RPMI7951 (cell line): ENCODE measurements at places on chromosomes 5 and 9.

GRCh38 chr5:124317451-124317850 lies 429.0 kb downstream of the ZNF608 start:
- no peak for DNase-seq

DNA sequence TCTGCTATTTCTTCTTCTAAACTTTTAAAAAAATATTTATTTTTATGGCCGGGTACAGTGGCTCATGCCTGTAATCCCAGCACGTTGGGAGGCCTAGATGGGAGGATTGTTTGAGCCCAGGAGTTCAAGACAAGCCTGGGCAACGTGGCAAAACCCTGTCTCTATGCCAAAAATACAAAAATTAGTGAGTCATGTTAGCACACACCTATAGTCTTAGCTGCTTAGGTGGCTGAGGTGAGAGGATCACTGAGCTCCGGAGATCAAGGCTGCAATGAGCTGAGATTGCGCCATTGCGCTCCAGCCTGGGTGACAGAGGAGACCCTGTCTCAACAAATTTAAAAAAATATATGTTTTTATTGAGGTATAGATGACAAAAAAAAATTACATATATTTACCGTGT lies 5.6 kb downstream of the AP3S1 start:
- no peak for DNase-seq

GRCh38 chr9:3793971-3794383 lies 268.2 kb upstream of the RFX3 start:
- DNase-seq, result peak; percentile 57

GRCh38 chr5:53180991-53181390 lies 71.4 kb upstream of the MOCS2 start:
- no peak for DNase-seq

DNA sequence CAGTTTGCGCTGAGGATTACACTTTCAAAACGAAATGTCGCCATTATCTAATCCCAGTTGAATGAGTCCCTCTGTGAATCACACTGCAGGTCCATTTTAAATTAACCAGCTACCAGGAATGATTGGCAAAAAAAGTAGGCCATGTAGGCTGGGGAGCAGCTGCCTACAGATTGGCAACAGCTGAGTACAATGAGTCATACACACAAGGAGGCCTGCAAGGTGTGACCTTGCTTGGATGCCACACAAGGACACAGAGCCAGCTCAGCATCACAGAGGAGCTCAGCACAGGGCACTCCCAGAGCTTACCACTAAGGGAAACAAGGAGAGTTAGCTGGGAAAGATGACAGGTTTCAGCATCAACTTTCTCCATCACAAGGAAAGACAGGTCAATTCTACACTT lies 12.9 kb downstream of the HAVCR1 start:
- DNase-seq, result peak; percentile 9

GRCh38 chr5:140109759-140110645 lies 3.9 kb upstream of the PURA start:
- DNase-seq, result no peak

- no peak for DNase-seq
Observed at GRCh38 chr5:140118302-140118936, 4.5 kb downstream of the PURA start.

DNA sequence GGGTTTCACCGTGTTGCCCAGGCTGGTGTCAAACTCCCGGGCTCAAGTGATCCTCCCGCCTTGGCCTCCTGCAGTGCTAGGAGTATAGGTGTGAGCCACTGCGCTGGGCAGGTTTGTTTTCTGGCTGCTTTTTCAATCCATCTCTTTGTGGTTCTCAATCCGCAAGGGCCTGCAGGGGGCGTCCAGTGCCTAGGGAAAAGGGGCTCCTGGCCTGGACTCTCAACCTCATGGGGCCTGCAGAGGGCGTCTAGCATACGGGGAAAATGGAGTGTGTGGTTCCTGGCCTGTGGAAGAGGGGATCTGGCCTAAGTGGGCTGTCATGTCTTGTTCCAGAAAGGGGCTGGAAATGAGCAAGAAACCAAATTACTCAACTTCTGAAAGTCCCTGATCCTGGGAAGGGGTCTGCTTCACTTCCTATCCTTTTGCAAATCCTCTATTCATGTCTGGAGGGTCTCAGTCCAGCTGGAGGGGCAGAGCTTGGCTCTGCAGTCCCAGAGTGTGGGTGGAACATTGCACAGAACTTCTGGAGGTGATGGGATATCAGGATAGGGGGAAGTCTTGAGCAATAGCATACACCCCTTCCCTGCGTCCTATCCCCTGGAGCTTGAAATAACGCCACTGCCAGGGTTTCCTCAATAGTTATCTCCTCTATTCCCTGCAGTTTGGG lies 12.7 kb upstream of the CCL27 start:
- peak; percentile 46 for DNase-seq

- no peak for DNase-seq
Observed at GRCh38 chr9:82912645-82913044, 150.3 kb downstream of the RASEF start.

DNA sequence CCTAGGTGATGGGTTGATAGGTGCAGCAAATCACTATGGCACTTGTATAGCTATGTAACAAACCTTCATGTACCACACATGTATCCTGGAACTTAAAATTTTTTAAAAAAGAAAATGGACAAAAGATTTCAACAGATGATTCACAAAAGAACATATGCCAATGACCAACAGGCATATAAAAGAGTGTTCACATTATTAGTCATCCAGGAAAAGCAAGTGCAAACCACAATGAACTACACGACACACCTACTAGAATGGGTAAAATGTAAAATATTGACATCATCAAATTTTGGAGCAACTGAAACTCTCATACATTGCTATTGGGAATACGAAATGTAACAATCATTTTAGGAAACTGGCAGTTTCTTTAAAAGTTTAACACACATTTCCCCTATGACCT lies 109.9 kb downstream of the YIPF5 start:
- peak; percentile 6 for DNase-seq

GRCh38 chr5:6675784-6676491 lies 37.3 kb upstream of the TENT4A start:
- DNase-seq, result peak; percentile 7

DNA sequence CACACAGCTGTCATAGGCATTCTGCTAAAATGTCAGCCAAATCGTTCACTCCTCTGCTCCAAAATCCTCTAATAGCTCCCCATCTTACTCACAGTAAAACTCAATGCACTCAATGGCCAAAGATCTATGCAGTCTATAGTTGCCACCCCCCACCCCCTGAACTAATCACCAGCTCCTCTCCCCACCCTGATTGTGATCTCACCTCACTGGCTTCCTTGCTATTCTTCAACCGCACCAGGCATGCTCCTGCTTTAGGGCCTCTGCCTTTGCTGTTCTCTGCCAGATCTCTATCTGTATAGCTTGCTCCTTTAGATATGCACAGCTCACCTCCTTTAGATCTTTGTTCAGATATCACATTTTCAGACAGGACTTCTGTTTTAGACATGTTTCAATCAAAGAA lies 33.2 kb upstream of the SNX2 start:
- no peak for DNase-seq

- DNase-seq, result no peak
Observed at GRCh38 chr9:72579880-72580550, 58.6 kb downstream of the TMC1 start.

DNA sequence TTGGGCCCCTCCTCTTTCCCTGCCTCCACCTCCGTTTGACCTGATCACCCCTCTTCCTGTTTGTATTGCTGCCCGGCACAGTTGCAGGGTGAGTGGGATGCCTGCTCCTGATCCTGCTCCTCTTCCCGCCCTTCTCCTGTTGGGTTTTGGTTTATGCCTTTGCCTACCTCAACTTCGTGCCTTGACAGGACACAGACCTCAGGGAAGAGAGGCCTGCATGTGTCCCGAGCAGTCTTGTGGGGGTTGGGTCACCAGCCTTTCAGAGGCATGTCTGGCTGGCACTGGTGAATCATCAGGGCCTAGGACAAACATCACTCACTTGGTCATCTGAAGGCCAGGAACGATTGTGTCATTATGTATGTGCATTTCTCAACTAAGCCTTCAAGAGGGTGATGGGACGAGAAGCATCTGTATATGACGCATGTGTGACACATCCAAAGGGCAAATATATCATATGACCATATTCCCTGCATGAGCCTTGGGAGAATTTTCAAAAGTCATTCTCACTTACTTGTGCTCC lies 56.9 kb downstream of the NPR3 start:
- peak; percentile 85 for DNase-seq

DNA sequence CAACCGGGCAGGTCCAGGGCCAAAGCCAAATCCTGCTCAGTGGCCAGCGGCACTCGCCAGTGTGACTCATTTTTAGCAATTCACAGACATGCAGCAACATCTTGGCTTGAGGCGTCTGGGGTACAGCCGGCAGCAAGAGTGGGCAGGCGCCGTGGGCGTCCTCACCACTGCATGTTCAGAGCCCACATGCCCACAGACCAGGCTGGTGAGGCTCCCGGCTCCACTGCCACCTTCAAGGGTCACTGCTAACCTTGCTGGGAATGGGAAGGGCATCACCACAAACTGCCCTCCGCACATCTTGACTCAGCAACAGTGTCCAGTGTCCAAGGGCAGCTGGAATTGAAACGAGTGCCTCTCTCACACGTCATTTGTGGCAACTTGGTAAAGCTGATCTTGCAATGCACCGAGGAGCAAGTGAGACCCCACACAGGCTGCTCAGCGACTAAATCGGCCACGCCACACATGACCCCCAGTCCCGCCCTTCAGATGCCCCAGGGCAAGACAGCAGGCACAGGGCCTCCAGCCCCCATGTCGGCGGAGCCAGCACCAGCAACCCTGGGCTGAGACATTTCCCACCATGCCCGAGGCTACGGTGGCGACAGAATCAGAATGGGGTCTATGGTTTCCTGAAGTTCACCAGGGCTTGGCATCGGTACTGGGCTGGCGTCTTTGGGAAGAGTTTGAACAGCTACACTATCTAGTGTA lies 140.3 kb downstream of the ROR2 start:
- DNase-seq, result peak; percentile 60

- peak; percentile 86 for DNase-seq
Observed at GRCh38 chr5:124742983-124743601, 3.3 kb downstream of the ZNF608 start.

GRCh38 chr9:36893911-36894310 lies 140.2 kb downstream of the PAX5 start:
- no peak for DNase-seq

DNA sequence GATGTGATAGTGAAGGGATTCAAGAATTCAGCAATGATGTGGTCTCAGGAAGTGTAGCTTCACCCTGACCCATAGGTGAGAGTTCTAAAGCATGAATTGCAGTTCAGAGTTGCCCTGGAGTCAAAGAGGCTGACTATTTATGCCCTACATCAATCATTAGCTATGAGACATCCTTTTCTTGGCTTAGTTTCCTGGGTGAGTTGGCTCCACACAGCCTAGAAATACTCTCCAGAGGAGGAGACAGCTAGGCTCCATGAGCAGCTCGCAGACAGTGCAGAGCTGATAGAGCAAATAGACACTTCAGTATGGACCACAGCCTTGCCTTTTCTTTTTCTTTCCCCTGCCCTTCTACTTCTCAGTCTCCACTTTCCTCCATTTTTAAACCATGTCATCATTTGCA lies 1651.8 kb downstream of the MAT2B start:
- DNase-seq, result no peak

DNA sequence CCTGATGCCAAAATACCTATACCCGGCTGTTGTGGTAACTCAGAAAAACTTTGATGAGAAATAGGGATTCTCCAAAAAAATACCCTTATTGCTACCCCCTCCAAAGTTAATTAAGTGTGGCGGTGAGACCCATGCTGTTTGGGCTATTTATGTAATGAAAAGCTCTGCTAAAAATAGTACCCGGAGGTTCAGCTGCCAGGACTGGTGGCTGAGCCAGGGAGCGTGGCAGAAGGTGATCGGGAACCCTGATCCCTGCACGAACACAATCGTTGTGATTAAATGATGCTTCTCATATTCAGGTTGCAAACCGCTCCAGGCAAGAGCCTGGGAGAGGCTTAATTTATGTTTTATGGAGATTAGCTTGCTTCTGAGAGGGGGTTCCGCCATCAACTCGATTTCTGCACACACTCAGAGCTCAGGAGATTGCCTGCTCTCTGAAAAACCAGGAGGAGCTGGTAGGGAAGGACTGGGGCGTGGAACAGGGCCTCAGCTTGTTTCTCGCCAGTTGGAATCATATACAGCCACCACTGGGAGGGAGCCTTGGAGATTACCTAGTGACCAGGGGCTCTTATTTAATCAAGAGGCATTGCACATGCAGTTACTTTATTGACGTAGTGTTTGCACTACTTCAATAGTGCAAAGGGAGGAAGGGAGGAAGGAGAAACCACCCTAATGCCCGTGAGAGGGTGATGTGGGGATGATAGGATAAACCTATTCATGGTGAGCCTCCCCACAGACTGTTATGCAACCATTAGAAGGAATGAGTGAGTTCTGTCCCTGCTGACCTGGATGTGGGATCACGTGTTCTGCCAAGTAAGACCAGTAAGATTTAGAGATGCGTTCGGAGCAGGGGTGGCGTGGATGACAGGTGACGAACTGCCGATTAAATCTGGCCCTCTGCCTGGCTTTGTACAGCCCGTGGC lies 23.4 kb downstream of the HRH2 start:
- DNase-seq, result no peak

- no peak for DNase-seq
Observed at GRCh38 chr5:16668631-16669030, 51.8 kb upstream of the RETREG1 start.

DNA sequence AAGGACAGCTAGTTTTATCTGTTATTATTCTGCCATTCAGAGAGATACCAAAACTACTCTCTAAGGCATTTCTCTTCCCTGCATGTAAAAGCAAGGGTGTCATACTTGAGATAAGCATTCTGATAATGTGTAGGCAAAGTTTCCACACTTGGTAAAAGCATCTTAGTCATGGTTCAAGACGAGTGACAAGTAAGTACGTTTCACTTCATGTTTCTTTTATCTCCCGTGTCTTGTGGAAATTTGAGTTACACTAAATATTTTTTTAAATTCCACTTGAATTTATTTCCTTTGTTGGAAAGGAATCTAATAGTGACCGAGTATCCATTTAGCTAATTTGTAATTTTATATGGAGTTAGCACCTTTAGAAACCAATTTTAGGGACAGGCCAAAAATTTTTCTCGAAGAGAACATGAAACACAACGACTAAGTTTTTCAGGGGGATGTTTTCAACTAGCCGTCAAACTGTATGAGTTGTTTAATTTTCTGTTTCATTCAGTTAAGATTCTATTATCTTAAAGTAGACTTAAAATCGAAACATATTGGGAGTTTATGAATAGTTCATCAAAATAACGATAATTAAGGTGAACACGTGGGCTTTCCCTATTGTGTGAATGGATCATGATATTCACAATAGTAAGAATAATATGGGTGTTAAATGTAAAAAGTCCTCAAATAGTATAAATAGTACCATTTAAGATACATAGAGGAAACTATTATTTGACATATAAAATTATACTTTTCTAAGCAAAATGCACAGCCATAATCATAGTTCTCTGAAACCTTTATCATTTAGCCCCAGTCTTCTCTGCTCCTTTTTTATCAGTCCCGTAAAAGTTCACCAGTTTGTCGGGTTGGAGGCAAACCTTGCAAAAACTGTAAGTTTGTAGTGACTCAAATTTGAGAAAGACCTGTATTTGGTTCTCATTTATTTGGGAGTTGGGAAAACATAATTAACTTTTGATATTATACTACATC lies 1.6 kb downstream of the RFESD start:
- DNase-seq, result peak; percentile 33

DNA sequence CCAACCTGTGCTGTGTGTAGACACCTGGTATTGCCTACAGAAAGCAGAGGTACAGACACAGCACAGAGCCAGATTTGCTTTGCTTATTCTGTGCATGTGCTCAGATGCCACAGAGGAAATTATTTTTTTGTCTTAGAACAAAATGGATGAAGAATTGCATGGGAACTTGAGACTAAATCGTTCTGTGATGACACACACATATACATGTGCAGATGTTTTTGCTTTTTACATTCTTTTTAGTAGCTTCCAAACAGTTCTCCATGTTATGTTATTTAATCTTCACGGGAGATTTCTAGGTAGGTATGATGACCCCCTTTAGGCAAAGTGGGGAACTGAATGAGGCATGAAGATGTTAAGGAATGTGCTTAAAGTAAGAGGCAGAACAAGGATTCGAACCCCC lies 221.5 kb upstream of the PANK3 start:
- no peak for DNase-seq
